Amygdala (tissue), 56 donors: ENCODE measurements at places on chromosomes 6 and 20.

GRCh38 chr6:118902726-118903125 lies 8.8 kb downstream of the ASF1A start:
- no peak for DNase-seq

DNA sequence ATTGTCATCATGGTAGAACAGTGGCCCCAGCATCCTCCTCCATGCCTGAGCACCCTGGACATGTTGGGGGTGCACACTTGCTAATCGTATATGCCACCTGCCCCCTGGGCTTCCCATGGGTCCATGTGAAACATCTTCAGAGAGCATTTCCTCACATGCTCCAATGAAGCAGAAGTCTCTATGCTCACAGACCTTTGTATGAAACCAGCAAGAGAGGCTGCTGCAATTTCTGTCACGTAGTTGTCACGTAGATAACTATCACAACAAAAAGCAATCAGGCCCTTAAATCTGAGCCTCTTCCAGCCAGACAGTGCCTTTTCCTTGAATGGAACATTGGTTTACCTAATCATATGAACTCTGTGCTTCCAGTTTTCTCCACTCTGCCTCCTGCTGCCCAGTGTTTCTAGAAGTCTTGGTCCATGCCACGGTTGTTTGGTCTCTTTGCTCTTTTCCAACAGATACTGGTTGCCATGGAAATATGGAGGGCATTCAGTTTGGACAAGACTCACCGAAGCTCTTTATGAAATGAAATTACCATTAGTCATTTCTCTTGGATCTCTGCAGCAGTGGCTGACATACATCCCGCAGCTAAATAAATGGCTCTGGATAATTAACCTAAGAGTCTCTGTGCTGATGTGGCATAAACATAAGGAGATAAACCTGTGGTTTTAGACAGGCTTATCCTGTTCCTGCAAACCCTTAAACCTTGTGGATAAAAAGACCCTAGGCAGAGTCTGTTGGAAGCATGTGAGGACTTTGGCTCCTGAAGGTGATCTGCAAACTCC lies 172.8 kb upstream of the SYNDIG1 start:
- DNase-seq = no peak

- no peak for DNase-seq
These were observed 50.9 kb downstream of the JARID2 start for GRCh38 chr6:15296735-15297134.

GRCh38 chr6:169960521-169960885 lies 209.1 kb downstream of the ERMARD start:
- no peak for DNase-seq

GRCh38 chr6:119757467-119757866 lies 407.9 kb upstream of the MAN1A1 start:
- DNase-seq = no peak
